ENCODE measurements at places on chromosomes 6 and 20. TPM values are rescaled to one million over a fixed set of nuclear protein-coding genes. Genes with fewer than 3 reads are reported as not detected.

COMMD7 gene
- total RNA-seq = 18.8 TPM

DYNLT2 gene
- total RNA-seq = 0.98 TPM

PPP1R16B gene
- under 0.01 TPM for total RNA-seq

CRISP1 gene
- not detected for total RNA-seq

TMEM151B gene
- total RNA-seq = not detected

ME1 gene
- 9.0 TPM for total RNA-seq

HLA-DQB1 gene
- not detected for total RNA-seq

SIRPD gene
- not detected for total RNA-seq

LAMP5 gene
- total RNA-seq = not detected

MCHR2 gene
- not detected for total RNA-seq

SYNGAP1 gene
- total RNA-seq = 14.9 TPM

LY6G6C gene
- total RNA-seq = 0.39 TPM

SLC44A4 gene
- 0.11 TPM for total RNA-seq

LY6G6D gene
- total RNA-seq = not detected

ETV7 gene
- total RNA-seq = not detected

GATA5 gene
- total RNA-seq = not detected

CGAS gene
- total RNA-seq = 2.3 TPM

MRPS18A gene
- 35.7 TPM for total RNA-seq

TRIM15 gene
- not detected for total RNA-seq

NKX2-4 gene
- total RNA-seq = not detected

RAET1L gene
- total RNA-seq = 0.22 TPM

POM121L2 gene
- not detected for total RNA-seq

C6orf141 gene
- total RNA-seq = not detected

UNC5CL gene
- total RNA-seq = 0.22 TPM

C4B gene
- 6.3 TPM for total RNA-seq

All from placental epithelial cell (primary cell).